ENCODE measurements at places on chromosomes 12 and 14.

DNA sequence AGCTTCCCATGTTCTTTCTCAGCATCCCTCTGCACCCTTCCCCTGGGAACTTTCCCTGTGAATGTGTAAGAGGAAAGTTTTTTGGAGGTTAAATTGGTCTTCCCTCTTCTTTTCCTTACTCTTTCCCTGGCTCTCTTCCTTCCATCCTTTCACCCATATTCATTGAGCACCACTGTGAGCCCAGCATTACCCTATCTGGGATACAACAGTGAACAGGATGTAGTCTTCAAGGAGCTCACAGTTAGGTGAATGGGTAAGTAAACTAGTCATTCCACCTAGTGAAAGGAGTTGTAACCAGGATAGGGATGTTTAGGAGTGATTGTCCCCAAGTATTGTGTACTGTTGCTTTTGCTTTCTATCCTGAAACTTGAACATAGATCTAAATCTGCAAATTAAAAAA lies 123.8 kb downstream of the MYRFL start:
- no peak for DNase-seq

DNA sequence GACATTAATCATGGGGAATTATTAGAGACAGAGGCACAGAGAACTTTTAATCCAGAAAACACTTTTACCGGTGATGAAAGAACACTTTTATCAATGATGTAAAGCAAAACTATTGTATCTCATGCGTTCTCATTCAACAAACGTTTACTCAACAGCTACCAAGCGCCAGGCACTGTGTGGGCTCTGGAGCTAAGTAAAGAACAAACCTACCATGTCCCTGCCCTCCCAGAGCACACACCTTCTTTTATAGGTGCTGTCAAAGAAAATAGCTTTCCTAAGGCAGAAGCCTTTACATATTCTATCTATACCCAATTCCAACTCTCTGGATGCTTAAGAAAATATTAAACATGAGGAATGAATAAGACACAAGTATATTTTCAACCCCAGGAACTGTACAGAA lies 91.1 kb downstream of the FOXN3 start:
- DNase-seq: no peak

DNA sequence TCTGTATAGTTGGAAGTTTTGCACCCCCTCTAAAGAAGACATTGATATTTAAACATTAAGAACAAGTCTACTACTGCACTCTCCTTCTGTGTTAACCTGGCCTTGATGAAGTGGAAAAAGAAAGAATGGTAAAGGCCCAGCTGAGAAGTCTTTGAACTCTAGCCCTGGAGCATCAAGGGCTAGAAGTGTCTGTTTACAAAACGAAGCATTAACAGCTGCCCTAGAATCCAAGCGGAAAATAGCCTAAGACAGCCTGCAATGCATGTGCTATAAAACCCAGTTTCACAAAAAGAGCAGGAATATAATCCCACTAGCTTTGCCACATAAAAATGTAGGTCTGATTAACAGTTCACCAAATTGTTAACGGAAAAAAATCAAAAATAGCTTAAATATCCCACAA lies 60.5 kb downstream of the NUMB start:
- no peak for DNase-seq

DNA sequence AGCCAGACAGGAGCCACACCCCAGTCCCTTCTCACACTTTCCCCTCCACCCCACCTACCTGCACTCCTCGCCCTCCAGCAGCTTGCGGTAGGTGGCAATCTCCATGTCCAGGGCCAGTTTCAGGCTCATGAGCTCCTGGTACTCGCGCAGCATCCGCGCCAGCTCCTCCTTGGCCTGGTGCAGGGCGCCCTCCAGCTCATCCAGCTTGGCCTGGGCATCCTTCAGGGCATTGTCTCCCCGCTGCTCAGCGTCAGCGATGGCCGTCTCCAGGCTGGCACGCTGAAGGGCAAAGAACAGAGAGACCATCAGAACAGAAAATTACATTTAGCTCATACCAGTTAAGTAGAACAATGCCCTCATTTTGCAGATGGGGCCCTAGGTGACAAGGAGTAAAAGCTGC lies 5.5 kb downstream of the KRT74 start:
- DNase-seq: no peak

GRCh38 chr12:9104767-9105423 lies 10.8 kb downstream of the A2M start:
- no peak for DNase-seq

GRCh38 chr14:29757711-29758233 lies 169.9 kb downstream of the PRKD1 start:
- DNase-seq: peak; percentile 42

DNA sequence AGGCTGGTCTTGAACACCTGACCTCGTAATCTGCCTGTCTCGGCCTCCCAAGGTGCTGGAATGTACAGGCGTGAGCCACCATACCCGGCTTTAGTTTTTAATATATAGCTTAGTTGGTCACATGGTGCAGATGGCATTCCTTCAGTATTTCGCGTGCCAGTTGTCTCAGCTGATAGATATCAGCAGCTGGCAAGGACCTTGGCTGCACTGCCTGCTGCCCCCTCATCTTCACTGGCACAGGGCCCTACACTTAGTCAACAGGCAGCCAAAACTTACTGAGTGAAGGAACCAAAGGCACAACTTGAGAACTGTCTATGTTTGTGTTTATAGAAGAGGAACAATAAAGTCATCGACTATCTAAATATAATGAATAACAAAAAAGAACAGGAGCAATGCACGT lies 31.0 kb downstream of the EID3 start:
- DNase-seq: no peak

DNA sequence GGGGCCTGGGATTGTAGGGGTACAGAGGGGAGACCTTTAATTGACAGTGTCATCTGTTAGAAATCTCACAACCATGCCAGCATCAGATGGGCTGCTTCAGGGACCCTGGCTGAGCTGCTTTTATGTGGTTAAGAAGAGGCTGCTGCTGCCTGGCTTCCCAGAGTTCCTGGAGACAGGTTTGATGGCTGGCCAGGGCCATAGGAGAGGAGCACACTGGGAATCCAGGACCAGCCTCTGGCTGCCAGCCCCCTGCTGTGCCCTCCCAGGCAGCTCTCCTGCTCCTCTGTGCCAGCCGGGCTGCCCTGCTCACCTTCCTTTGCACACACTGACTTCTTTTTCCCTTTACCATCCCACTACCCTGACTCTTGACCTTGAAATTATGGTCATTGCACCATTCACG lies 507 bp upstream of the KRT73 start:
- no peak for DNase-seq

DNA sequence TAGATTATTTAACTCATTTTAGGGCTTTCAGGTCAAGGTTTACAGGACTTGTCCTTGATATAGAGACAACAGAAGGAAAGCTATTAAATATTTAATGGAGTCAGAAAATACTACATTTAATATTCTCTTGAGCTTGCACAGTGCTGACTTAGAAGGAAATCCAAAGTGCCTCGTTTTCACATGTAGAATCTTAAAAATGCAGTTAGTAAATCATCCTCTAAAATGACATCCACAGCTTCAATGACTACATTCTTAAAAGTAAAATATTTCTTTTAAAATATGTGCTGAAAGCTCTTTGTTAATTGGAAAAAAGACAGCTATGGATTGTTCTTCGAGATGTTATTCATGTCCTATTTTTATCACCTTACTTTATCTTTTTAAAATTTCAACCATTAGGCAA lies 146.9 kb downstream of the KCNC2 start:
- DNase-seq: no peak

DNA sequence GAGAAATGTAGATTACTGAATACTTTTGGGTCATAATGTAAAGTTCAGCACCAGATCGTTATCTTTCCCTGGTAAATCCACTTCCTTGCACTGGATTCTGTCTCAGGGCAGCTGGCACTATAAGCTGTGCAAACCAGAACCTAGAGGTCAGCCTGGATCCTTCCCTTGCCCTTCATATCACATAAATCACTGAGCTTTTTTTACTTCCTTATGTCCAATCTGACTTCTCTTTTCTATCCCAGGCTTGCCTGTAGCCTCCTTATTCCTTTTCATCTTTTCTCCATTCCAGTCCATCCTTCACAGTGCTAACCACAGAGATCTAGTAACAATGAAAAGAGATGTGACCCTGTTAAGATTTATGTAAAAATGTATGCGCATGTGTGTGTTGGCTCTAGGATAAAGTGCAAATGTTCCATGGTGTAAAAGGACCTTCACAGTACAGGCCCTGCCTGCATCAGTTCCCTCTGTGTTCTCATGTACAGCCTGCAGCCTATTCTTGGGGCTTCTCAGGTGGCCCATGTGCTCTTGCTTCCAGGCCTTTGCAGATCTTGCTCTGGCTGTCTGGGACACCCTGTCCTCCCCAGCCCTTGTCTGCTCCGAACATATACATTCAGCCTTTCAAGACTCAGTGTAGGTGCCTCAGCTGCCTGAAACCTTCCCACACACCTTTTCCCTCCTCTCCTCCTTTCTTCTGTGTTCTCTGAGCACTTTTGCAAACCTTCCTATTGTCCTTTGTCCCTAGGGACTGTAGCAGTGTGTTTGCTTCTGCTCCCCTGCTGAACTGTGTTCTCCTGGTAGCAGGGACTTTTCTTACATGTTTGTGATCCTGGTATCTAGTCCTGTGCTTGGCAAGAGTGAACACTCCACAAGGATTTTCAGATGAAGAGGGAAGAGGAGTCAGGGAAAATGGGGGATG lies 30.0 kb downstream of the PELI2 start:
- no peak for DNase-seq

DNA sequence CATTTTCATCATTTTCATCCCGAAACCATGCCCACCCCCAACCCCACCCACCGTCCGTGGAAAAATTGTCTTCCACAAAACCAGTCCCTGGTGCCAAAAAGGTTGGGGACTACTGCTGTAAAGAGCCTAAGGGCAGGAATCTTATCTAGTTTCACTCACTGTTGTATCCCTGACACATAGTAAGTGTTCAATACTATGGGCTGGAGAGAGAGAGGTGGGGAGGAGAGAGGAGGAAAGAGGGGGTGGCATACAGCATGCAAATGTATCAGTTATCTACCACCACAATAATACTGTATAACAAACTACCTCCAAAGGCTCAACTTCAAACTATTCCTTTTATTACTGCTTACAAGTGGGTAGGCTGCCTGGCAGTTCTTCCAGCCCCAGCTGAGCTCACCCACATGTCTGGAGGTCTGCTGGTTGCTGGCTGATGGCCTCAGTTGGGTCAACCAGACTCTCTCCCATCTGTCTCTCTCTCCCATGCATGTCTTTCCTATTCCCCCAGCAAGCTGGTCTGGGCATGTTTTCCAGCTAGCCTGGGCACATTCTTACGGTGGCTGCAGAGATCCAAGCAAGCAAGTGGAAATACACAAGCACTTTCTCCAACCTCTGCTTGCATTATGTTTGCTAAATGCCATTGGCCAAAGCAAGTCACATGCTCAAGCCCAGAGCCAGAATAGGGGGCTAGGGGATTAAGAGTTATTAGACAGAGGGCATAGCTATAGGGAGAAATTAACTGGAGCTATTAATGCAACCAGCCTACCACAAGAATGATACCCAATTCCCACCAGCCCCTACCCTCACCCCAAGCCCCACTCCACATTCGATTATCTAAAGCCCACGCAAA lies 31.6 kb upstream of the FICD start:
- DNase-seq: no peak

DNA sequence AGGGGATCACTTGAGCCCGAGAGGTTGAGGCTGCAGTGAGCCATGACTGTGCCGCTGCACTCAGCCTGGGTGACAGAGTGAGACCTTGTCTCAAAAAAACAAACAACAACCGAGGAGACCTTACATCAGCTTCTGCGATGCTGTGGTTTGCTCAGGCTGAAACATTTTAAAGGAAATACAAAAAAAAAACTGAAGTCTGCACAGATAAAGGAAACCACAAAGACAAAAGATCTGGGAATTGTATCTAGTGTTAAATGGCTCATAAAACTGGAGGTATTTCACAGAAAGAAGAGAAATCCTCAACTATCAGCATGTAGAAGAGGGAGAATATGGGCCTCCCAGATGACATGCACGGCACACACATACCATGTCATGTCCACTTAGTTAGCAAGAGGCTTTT lies 60.3 kb upstream of the VPS33A start:
- no peak for DNase-seq

- DNase-seq: peak; percentile 75
These were observed 58.2 kb upstream of the PYGL start for GRCh38 chr14:51002406-51002999.

DNA sequence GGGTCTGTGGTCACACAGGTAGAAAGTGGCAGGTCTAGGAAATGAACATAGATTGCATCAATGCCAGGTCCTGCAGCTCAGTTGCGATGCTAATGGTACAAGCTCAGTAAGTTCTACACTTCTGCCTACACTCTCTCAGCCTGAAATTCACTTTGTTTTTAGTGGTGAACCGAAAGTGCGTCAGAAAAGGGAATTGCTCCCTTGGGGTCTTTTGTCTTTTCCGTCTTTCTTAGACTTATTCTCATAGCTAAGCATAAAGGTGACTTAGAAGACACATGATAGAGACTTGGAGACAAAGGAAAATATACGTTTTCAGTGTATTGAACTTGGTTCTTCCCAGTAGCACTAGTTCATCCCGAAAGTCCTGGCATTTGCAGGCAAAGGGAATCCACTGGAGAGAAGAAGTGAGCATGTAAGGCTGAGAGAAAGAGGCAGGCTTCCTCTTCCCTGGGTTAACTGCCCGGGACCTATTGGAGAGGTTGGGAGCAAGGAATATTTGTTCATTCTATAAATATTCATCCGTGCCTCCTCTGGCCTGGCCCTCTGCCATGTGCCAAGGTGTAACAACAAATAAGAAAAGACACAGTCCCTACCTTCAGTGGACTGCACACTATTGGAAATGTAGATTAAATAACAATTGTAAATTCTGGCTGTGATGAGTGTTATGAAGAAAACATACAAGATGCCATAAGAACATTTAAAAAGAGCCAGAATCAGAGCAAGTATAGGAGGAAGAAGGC lies 785.8 kb downstream of the MED13L start:
- DNase-seq: no peak

DNA sequence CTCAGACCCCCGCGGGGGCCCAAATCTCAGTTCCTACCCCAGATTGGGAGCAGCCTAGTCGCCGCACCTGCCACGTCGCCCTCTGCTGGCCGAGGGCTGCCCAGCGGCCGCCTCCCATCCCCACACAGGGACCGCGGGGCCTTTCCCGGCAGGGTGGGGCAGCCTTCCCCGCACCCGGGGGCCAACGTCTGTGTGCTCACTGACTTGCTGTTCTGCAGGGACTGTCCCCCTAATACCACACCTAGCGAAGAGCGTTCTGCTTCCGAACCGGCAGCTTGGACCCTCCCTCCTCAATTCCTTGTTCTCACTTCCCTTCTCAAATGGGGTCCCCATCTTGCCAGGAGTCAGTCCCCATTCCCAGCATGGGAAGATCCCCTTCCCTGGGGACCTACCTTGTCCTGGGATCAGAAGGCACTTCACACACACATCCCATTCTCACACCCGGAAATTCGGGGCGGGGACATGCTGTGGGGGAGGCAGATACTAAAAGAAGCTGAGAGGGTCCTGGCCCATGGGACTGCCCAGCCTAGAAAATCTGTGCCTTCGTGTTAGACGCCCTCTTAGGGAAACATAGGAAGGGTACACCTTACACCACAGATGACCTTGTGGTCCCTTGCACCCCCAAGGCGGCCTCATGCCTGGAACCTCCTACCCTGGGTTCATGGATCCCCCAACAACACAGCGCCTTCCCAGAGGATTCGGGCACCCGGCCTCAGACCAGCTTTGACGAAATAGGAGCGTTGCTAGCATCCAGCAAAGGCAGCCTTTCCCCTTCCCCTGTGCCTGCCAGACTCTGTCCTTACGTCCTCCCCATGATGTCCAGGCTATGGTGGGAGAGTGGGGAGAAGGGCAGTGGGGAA lies 16.4 kb downstream of the ACVRL1 start:
- no peak for DNase-seq

Data from NCI-H2081 (cell line).